ENCODE measurements at places on chromosomes 4 and X.
A peak's percentile ranks its signal among the peaks of the same experiment; 100 is the strongest.

DNA sequence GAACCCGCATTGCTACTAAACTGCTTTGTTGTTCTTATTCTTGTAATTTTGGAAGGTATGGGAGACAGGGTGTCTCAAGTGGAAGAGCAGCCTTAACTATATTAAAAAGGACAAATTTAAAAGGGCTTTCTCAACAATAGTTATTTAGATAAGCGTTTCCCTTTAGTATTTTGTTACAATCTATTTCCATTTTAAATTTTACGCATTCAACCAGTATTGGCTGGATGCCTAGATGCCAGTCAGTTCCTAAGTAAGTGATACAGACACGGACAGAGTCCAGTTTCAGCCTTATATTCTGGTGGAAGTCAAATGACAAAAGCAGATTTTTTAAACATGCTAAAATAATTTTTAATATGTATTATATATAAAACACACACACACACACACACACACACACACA is 28.3 kb downstream of the FAT1 start:
- no peak for DNase-seq

GRCh38 chr4:90183254-90183653 is 56.1 kb downstream of the CCSER1 start:
- DNase-seq, result no peak

DNA sequence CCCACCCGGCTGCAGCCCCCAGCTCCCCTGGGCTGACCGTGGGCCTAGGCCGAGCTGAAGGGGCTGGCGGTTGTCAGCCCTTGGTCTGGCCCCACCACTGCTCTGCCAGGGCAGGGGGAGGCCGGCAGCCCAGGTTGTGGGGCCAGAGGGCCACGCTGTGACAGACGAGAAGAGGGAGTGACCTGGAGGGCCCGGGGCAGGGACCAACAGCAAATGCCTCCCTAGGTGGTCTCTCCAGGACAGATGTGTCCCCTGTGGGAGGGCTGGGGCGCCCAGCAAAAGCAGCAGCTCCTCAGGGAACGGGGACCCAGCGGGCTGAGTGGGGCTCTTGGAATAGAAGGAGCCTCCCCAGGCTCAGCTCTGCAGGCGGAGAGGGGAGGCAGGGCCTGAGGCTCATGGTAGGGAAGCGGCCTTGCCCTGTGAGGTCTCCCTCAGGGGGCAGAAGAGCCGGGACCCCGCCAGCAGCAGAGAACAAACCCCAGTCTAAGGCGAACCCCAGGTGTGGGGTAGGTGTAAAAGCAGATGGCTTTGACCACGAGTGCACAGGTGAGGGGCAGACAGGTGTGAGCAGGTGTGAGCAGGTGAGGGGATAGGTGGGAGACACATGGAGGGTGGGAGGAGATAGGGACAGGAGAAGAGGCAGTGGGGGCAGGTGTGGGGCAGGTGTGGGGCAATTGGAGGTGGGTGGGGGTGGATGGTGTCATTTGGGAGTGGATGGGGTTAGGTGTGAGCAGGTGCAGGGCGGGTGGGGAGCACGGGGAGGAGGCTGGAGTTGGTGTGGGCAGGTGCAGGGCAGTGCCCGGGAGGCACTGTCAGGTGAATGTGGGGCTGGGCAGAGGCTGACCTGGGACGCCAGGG is 34.1 kb upstream of the SPON2 start:
- DNase-seq, result peak; percentile 12

- DNase-seq, result no peak
Measured at GRCh38 chr4:117777721-117778120, 256.6 kb upstream of the NDST3 start.

DNA sequence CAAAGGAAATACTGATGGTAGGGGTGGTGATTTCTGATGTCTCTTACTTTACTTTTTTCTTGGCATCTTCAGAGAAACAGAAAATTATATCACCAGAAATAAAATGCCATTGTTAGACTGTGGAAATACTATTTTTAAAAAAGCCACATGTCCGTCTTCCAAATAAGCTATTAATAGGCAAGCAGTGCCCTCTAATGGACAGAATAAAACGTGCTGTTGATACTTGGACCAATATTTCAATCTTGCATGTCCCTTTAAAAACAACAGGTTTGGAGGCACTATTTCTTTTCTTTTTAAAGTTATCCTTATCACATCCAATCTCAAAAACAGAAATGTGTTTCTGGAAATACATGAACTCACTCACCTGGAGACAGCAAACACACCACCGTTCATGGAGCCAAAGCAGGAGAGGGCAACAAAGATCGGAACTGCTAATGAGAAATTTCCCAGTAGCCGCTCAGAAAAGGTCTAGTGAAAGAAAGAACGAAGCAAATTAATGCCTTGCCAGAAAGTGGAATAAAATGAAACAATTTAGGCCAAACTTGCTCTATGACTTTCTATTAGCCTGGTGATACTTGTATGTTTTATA is 59.2 kb downstream of the SLC7A11 start:
- no peak for DNase-seq

DNA sequence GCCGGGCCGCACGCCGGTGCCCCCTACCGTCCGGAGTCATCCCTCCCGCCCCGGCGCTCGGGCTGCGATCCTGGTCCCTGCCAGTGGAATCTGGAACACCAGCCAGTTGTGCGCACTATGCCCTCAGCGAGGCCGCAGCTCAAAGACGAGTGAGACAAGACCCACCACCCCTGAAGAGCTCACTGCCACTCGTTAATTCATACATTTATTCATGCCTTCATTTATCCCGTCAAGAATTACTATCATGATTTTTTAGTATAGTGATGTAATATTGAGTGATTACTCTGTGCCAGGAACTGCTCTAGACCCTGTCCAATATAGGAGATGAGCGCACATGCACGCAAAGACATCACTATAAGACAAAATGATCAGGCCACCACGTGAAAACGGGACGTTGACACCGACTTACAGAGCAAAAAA is 247 bp upstream of the PPA2 start:
- DNase-seq, result peak; percentile 91

DNA sequence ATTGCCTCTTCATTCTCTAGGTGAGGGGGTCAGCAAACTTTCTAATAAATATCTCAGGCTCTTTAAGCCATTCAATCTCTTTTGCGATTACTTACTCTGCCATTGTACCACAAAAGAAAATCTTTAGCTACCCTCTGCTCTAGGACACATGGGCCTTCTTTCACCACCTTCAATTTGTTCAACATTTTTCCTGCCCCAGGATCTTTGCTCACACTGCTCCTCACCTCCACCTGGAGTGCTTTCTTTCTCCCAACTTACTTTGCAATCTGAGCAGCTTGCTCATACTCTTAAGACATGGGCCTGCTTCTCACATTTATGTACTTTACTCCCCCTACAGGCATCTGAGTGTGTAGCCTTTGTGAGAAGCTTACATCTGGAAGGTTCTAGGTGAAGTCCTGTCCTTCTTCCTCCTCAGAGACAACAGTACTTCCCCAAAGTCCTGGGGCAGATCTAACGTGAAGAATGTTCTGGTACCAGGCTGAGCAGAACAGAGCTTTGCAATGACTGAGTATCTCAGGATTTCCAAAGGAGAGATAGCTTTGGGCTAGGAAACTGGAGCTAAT is 55.0 kb upstream of the PRDM5 start:
- DNase-seq, result no peak

DNA sequence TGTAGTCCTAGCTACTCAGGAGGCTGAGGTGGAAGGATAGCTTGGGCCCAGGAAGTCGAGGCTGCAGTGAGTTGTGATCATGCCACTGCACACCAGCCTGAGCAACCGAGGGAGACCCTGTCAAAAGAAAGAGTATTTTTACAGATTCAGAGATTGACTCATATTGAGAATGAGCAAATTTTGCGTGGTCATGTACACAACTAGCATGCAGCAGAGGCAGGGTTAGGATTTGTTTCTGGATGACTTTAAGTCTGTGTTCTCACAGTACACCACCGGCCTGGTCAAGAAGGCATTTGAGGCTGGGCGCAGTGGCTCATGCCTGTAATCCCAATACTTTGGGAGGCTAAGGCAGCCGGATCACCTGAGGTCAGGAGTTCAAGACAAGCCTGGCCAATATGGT is 44.8 kb upstream of the CBR4 start:
- no peak for DNase-seq

DNA sequence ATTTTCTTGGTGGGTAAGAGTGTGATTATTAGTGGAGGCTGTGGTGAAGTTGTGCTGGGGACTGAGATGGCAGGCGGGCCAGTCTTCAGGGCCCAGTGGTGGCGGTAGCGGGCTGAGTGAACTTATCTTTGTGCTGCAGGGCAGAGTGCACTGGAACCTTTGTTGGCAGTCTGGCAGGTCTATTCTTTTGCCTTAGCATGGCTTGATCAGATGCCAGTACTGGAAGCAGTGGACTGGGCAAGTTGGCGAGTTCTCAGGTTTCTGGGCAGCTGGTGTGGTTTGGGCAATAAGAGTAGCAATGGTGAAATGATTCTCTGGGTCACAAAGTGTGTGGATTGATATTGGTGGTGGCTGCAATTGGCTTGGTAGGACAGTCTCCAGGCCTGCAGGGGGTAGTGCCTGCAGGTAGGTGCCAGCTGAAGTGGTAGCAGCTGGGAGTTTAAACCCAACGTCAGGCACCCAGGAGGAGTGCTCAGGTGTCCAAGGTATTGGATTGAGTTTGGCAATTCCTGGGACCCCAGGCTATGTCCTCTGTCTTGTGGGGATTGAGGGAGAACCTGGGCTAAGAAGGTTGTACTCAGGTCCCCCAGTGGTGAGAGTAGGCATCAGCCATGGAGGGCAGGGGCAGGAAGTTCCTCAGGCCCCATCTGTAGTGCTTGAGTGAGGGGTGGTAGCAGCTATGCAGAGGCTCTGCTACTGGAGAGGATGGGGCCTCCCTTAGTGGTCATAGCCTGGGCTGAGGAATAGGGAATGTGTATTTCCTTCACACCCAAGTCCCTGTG is 34.9 kb upstream of the SLC25A14 start:
- no peak for DNase-seq

- DNase-seq, result no peak
Measured at GRCh38 chrX:74449322-74449936, 28.1 kb downstream of the SLC16A2 start.

GRCh38 chr4:82419451-82419850 is 10.8 kb downstream of the HNRNPDL start:
- DNase-seq, result no peak

DNA sequence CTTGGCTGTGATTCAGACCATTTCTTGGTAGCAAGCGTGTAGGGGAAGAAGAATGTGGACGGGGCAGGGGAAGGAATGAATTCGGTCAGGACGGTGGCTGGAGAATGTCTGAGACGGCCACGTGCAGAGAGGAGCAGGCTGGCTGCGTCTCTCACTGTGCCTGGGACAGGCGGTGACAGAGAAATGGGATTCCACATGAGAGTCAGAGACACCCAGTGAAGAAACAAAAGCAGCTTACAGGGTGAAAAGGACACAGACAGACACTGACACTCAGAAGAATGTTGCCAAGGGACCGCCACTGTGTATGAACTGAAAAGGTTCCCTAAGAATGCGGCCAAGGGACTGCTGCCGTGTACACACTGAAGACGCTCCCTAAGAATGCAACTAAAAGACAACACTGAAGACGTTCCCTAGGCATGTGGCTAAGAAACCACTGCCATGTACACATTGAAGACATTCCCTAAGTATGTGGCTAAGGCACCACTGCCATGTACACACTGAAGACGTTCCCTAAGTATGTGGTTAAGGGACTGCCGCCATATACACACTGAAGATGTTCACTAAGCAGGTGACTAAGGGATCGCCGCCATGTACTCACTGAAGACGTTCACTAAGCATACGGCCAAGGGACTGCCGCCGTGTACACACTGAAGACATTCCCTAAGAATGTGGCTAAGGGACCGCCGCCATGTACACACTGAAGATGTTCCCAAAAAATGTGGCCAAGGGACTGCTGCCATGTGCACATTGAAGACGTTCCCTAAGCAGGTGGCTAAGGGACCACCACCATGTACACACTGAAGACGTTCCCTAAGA is 49.1 kb downstream of the DHRSX start:
- no peak for DNase-seq

- DNase-seq, result no peak
Measured at GRCh38 chr4:89586864-89587263, 250.1 kb downstream of the SNCA start.

DNA sequence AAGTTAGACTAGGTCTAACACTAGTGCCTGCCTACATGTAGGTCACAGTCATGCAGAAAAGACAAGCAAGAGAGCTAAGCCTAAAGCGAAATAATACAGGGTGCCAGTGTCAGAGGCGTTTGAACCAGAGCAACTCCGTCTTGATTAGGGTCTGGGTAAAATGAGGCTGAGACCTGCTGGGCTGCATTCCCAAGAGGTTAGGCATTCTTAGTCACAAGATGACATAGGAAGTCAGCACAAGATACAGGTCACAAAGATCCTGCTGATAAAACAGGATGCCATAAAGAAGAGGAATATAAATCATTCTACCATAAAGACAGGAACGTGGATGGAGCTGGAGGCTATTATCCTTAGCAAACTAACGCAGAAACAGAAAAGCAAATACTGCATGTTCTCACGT is 120.9 kb downstream of the BEND2 start:
- no peak for DNase-seq

- DNase-seq, result no peak
Measured at GRCh38 chr4:31156221-31156620, 436.1 kb downstream of the PCDH7 start.

DNA sequence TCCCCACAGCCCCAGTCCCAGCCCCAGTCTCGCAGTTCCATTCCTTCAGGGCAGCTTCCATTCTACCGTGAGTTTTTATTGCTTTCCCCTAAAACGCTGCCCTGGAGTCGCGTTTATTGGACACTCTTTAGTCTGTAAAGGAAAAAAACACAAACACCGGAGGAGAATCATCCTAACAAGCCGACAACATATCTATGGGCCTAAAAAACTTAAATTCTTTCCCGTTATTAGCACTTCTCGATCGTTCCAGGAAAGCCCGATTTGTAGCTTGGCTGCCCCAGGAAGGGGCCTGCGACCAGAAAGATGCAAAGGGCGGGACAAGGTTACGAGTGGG is 178.5 kb downstream of the CBR4 start:
- DNase-seq, result no peak

GRCh38 chrX:19747652-19748610 is 139.5 kb downstream of the SH3KBP1 start:
- DNase-seq, result no peak

DNA sequence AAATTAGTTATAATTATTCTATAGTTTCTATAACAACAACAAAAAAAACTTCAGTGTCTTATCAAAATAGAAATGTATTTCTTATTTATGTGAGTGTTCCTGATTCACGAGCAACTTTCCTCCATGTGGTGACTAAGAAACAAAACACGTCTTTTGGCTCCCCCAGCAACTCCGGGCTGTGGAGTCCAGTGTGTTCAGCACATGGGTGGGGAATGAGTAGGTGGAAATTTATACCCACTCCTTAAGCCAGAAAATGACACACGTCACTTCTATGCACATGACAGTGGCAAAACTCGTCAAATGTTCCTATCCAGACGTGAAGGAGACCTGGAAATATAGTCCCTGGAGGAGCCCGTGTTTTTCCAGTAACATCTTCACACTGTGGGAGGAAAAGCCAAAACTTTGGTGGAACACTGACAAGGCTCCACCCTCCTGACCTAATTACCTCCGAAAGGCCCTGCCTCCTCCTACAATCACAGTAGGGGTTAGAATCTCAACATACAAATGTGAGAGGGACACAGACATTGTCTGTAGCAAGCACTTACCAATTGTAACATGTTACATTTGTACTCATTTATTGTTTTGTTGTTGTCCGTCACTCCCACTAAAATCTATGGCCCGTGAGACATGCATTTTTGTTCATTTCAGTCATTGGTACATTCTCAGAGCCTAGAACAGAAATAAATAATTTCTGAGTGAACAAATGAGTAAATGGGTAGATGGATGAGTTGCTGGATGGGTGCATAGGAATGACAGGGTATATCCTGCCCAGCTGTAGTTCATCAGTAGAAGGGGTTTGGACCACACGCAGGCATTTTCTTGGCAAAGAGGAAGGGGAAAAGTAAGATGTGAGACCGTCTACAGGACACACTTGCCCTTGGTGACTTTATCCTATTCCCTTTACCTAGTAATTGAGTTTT is 605.8 kb upstream of the TENM3 start:
- no peak for DNase-seq
